ENCODE measurements at places on chromosomes 16 and 17.

DNA sequence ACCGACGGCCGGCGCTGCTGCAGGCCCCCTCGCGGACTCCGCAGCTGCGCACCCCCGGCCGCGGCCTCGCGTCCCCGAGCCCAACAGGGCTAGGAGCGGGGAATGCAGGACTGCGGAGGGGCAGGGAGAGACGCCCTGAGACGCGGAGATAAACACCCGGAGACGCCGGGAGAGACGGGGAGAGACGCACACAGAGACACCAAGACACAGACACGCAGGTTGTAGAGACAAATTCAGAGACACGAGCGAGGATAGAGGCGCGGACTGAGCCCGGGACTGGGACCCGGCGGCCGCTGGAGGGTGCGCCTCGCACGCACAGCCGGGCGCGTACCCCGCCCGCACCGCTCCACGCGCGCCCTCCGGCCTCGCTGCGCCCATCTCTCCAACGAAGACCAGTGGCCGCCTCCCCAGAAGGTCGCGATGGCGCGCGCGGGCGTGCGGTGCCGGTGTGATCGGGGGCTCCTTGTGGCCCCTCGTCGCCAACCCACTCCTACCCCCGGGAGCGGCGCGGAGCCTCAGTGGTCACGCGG lies 902 bp downstream of the STAC2 start:
- no peak for DNase-seq

GRCh38 chr16:75931043-75931442 lies 204.8 kb upstream of the CPHXL start:
- no peak for DNase-seq

- no peak for DNase-seq
Measured at GRCh38 chr16:66422366-66422765, 4.7 kb upstream of the BEAN1 start.

DNA sequence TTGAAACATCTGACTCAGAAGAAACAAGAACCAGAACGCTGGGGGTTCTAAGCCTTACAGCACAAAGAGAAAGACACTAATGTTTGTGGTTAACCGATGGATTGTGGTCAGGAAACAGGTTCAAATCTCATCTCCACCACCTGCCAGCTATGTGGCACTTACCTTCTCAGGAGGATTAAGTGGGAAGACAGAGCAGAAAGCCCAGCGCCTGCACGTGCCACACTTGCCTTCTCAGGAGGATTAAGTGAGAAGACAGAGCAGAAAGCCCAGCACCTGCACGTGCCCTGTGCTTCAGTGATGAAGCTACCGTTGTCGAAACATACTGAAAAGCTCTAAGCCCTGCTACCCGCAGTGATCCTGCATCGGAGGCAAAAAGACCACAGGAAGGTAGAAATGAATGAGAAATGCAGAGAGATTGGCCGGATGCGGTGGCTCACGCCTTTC lies 90.6 kb downstream of the NXN start:
- DNase-seq: no peak

DNA sequence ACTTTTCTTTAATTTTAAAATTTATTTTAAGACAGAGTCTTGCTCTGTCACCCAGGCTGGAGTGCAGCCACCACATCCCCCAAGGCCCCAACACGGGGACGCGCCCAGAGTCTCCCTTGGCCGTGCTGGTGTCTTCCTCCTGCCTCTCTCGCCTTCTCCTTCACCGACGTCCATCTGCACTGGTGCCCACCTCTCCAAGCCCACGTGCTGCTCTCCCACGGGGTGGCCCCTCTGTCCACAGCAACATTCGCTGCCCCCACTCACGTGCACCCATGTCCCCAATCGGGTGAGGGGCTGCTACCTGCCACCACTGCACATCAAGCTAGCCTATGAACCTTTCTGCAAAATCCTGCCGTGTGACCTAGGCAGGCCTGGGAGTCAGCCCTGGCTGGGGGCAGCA lies 3.1 kb downstream of the TMEM204 start:
- no peak for DNase-seq

GRCh38 chr16:48912360-48912759 lies 302.4 kb upstream of the N4BP1 start:
- DNase-seq: no peak

GRCh38 chr17:77744066-77744988 lies 214.2 kb upstream of the TNRC6C start:
- no peak for DNase-seq

DNA sequence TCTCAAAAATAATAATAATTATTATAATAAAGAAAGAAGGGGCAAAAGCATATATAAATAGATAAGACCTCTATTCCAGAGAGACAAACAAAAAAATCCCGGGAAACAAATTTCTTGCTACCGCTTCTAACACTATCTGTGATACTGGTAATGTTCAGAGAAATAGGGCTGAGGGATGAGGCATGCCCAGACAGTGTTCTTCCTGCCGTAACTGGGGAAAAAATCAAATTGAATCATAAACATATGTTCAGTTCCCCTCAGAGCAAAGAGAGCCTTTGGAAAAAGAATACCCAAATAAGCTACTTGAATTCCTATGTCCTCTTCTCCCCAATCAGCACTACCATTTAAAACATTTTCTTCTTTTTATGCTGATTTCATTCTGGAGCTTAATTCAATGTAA lies 688.0 kb downstream of the KCNJ2 start:
- DNase-seq: no peak

- peak; percentile 47 for DNase-seq
Measured at GRCh38 chr17:75036643-75037268, 10.0 kb downstream of the ATP5PD start.

DNA sequence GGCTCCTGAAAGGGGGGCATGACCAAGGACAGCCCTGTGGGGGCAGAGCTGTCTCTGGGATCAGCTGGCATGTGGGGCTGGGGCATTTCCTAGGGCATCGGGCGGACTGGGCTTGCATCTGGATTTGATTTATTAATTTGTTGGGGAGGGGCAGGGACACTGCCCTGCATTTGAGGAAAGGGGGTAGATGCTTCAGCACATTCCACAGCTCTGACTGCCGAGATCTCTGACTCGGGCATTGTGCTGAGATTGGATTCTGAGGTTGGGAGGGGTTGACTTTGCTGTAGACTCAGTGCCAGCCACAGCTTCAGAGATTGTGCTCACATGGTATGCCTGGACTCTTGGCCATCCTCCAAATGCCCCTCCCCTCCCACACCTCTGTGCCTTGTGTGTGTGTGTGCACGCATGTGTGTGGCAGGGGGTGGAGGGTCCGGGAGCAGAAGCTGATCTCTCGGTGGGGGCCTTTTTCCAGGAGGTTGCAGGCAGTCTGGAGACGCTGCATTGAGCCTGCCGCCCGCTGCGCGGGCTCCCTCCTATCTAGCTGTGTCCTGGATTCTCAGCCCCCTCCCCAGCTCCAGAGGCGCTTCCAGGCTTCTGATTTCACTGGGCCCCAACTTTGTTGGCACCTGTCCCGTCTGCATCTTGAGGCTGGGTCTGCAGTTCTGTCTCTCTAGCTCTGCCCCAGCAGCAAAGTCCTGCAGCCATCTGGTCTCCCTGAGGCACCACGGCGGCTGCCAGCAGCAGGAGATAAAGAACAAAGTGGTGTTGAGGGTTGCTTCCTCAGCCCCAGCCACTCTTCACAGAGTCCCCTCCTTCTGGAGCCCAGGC lies 14.9 kb downstream of the IGFBP4 start:
- DNase-seq: no peak

GRCh38 chr17:38453951-38454421 lies 25.7 kb downstream of the ARHGAP23 start:
- no peak for DNase-seq
